ENCODE measurements at places on chromosomes 3 and 15.
A peak's percentile ranks its signal among the peaks of the same experiment; 100 is the strongest.

DNA sequence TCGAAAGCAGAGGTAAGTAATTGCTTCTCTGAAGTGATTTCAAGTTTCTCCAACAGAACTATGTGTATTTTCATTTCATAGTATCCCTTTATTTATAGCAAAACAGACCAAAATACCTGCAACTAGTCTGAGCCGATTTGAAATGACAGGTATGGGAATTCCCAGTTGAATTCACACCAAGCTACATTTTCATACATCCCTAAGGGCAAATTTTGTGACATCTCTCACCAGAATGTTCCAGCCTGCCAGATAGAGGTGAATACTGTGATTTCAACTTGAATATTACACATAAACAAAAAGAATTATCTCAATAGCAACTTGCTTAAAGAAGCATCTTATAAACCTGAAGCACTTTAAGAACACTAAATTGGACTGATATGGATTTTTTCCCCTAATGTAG is 235.7 kb downstream of the SLC9A9 start:
- DNase-seq = no peak

DNA sequence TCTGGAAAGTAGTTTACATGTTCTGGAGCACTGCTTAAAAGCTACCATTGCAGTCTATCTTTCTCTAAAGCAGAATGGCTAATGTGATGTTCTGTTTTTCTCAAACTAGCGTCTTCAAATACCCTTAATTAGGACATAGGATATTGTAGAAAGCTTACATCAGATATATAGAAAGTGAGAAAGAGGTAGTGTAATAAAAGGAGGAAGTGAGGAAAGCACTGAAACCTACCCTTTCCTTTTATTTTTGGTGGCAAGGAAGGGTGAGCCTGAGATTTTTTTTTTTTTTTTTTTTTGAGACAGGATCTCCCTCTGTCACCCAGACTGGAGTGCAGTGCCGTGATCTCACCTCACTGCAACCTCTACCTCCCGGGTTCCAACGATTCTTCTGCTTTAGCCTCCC is 9.4 kb downstream of the SENP2 start:
- DNase-seq = no peak

- DNase-seq = no peak
These were observed 53.7 kb downstream of the GALK2 start for GRCh38 chr15:49223536-49224274.

DNA sequence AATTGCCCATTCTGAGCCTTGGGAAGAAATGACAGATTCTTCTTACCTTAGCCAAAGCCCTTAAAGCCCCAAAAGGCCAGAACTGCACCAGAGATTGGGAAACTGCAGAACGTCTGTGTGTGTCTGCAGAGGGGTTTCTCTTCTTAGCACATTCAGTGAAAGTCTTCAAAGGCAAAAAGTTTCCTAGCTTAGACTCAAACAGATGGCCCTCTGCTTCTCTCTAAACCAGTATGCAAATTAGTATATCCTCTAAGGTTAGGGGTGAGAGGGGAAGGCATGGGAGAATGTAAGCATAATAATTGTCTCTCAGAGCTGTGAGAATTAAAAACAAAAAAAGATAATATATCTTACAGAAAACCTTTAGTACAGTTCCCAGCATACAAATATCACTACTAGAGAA is 334.0 kb upstream of the MCTP2 start:
- no peak for DNase-seq

DNA sequence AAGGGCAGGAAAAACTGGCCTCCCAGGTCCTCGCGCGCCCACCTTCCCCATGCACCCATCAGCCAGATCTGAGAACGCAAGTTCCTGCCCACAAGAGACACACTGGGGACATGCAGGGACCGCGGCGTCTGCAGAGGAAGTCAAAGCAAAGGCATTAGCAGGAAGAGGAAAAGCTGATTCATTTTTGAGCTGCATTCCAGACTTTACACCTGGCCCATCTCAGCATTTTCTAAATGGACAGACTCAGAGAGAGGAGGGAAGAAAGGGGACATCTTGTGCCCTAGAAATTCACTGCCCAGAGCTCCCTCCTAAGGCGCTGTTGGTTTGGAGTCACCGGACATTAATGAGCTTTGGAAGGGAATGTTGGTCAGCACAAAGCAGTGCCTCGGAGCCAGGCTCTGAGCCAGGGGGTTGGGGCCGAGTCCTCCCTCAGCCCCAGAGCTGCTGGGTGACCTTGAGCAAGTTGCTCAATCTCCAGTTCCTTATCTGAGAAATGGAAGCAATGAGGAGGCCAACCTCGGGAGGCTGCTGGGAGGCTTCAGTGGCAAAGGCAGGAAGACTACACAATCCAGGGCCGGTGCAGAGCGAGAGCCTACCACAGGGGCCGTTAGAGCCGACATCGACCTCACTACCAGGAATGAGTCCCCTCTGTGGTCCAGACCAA is 150.5 kb upstream of the IQSEC1 start:
- DNase-seq = no peak

- no peak for DNase-seq
These were observed 390.4 kb downstream of the SI start for GRCh38 chr3:164687902-164688301.

GRCh38 chr3:162738784-162739183 is 1242.2 kb downstream of the OTOL1 start:
- DNase-seq = no peak

DNA sequence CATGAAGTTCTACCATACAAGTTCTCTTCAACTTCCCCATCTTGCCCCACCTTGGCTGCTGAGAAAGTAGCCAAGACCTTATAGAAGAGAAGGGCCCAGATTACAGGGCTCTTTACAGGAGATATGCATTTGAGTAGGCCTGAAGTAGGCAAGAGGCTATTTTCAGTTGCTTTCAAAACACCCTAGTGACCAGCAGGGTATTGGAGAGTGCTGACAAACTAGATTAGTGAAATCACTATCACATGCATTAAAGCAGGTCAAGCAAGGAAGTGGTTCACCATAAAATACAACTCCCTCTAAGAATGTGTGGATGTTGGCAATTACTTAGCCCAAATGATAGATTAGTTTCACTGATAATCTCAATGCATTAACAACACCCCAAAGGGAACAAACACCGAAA is 2.7 kb upstream of the LZTFL1 start:
- DNase-seq = no peak

- no peak for DNase-seq
These were observed 38.8 kb upstream of the ANKRD34C start for GRCh38 chr15:79243723-79244122.

DNA sequence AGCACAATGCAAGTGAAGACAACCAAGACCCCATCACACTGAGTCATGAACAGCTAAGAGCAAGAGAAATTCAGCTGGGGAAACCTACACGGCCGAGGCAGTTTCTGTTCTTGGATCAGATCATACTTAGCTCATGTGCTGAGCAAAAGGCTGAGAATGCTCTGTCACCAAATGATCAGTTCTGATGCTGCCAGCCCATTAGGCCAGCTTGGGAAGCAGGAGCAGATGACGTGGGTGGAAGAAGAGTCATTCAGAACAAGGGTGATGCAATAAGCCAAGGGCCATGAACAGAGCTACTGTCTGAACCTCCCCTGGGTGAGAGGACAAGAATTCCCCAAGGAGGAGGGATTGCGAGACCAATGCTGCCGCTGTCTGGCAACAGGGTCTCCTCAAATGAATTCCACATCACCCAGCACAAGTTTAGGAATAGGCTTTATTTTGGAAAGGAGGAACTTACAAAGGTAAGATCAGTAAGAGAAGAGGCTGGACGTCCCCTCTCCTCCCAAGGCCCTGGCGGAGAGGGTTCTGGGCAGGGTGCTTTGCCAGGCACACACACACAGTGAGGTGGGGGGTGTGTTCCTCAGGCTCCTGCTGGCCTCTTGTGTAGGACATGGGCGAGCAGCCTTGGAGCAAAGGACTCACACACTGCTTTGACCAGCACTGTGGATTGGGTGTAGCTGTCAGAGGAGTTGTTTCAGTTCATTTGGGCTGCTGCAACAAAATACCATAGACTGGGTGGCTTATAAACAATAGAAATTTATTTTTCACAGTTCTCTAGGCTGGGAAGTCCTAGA is 65.6 kb upstream of the CTXND1 start:
- DNase-seq = no peak

DNA sequence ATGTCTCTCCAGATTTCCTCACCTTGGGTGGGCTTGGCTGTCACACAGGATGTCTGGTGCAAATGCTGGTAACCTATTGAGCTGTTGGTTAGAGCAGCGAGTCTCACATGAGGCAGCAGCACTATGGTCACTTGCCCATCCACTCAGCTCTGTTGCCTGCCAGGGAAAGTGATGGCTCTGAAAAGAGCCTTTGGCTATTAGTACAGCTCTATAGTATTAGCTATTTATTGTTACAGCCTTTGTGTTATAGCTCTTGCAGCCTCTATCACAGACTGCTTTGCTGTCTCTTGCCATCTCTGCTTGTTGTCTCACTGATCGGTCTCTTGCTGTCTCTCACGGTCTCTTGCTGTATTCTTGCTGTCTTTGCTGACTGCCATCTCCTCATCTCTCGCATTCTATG is 114.3 kb downstream of the MFSD1 start:
- DNase-seq = no peak

DNA sequence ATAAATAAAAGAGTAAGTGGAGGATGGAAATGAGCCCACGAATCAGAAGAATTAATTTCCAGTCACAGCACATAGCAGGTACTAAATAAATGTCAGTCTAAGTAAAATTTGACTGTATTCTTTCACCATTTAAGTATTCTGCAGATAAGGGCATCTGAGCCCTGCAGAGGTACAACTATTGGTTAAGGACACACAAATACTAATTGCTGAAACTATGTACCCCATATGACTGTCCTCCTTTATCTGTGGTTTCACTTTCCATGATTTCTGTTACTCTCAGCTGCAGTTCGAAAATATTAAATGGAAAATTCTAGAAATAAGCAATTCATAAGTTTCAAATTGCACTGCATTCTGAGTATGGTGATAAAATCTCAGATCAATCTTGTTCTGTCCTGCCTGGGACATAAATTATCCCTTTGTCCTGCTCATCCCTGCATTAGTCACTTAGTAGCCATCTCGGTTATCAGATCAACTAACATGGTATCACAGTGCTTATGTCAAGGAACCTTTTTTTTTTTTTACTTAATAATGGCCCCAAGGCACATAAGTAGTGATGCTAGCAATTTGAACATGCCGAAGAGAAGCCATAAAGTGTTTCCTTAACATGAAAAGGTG is 95.1 kb downstream of the LSAMP start:
- no peak for DNase-seq

DNA sequence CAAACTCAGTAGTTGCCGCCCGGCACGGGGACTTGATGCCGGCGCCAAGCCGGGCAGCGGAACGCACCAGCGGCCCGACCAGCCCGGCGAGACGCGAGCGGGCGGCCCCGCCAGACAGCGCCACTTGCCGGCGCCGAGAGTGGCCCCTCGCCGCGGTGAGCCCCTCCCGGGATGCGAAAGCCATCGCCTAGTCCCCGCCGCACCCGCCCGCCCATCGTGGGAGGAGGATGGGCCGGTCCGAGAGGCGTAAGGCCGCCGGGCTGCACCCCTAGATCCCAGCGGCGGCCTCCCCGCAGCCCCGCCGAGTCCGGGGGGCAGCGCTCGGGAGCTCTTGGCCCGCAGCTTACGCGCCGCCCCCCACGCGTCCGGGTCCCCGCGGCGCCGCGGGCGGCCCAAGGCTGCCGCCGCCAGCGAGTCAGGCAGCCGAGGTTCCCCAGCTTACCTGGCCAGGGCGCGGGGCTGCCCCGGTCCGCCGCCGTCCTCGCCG is 609 bp downstream of the GOLGA8A start:
- peak; percentile 25 for DNase-seq

All from Caki2 (cell line).